ENCODE measurements at places on chromosomes 5 and 9. TPM values are rescaled to one million over a fixed set of nuclear protein-coding genes. Genes with fewer than 3 reads are reported as not detected.

DNA sequence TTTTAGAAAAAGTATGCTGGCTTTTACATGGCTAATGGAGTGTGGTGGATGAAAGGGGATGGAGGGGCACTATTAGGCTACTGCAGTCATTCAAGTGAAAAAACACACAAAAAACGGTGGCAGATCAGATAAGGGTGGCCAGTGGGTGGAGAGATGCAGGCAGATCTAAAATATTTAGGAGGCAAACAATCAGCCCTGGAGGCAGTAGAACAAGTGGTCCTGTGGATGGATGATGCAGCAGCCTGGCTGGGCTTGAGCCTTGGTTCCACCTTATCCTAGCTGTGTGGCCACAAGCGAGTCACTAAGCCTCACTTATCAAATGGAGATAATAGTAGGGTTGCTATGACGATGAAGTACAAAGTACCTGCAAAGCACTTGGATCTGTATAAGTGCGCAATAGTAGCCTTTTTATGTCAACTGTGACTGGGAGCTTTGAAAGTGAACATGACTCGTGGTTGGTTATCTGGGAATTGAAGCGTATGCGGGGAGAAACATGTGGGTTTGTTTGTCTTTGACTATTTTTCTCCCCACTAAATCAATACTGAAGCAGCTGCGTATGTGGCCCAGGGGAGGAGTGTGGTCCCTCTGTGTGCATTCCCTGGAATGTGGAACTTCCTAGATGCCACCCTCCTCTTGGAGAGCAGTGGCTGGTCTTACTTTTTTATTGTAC, 20.2 kb downstream of the NSG2 start:
- DNase-seq = no peak

GRCh38 chr9:107868186-107868585, 378.6 kb upstream of the KLF4 start:
- no peak for DNase-seq

DNA sequence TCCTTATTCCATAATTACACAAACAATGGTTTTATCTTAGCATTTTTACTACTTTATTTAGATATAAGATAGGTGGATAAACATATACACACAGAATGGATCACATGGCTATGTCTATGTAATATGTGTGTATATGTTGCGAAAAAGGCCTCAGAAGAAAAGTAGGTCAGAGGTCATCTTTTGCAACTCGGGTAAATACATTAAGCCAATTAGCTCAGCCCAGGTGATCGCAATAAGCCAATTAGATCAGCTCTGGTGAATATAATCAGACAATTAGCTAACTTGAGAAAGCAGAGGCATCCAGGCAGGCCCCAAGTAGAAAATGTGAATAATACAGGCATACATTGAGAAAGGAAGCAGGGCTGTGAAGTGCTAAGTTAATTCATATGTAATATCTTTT, 24.3 kb downstream of the SLCO4C1 start:
- no peak for DNase-seq

LTC4S gene
- 20.3 TPM for total RNA-seq

- DNase-seq = peak; percentile 90
Observed at GRCh38 chr9:129487658-129488483, 133.0 kb downstream of the C9orf50 start.

GRCh38 chr9:108103046-108103693, 613.6 kb upstream of the KLF4 start:
- no peak for DNase-seq

DNA sequence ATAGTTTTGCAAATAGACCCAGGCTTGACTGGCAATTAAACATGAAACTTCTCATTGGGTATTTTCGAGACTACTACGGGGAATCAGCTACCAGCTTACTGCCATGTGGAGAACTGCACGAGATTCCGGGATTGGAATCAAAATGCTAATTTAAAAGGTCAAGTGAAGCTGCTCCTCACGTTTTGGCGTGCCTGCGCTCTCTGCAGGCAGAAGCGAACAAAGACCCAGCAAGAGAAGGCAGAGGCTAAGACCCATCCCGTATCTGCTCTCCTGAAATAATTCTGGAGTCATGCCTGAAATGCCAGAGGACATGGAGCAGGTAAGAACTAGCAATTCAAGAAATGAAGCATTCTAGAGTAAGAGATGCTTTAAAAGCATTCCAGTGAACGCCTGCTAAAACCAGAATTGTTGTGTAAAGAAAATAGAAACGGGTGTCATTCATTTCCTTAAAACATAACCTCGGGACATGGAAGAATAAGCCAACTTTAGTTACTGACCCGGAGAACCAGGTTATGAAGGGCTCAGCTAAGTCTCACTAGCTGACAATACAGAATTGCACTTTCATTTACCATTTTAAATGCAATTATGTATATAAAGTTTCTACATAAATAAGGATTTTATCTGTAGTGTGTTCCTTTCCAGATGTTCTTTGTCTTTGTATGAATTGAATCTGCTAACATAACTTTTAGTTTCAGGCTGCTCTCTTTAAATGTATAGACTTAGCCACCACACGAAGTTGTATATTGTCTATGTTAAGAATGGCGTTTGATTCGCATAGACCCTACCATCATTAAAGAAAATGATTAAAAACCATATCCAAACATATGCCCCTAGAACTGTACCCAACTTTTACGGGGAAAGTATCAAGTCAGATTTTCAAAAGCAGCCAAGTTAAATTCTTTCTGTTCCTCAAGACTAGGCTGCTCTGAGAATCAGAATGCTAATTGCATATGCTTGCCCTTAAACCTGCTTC, 2.0 kb upstream of the MAT2B start:
- DNase-seq = peak; percentile 82

DNA sequence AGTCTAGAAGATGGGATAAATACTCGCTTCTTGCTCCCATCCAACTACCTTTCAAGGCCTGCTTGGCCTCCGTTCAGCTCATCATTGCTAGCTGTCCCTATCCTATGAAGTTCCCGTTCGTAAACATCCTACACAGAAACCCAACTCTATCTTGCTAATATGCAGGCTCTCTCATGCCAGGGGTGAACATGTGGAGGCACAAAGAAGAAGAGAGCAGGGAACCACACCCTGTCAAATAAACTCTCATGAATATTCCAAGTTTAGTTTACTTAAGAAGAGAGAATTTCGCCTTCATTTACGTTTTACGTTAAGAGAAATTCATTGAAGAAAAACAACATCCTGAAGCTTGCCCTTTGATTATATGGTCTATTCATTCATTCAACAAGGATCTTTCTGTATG, 7.9 kb upstream of the HSD17B3 start:
- DNase-seq = no peak

DNA sequence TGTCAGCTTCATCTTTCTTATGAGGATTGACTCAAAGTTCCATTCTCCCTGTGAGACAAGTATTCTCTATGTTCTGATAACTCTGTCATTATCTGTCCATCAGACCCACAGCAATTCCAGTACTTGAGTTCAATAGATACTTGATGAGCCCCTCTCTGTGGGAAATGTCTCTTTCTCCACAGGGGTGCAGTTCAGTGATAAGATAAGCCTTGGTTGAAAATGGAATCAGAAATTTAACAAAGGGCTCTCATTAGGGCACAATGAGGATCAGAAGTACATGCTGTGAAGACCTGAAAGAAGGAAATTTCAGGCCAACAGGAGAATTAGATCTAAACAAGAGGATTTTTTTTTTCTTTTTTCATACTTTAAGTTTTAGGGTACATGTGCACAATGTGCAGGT, 737.3 kb downstream of the MTRR start:
- no peak for DNase-seq

PALM2AKAP2 gene
- 65.6 TPM for total RNA-seq

- DNase-seq = no peak
Observed at GRCh38 chr9:706073-706472, 135.4 kb upstream of the DMRT1 start.

DNA sequence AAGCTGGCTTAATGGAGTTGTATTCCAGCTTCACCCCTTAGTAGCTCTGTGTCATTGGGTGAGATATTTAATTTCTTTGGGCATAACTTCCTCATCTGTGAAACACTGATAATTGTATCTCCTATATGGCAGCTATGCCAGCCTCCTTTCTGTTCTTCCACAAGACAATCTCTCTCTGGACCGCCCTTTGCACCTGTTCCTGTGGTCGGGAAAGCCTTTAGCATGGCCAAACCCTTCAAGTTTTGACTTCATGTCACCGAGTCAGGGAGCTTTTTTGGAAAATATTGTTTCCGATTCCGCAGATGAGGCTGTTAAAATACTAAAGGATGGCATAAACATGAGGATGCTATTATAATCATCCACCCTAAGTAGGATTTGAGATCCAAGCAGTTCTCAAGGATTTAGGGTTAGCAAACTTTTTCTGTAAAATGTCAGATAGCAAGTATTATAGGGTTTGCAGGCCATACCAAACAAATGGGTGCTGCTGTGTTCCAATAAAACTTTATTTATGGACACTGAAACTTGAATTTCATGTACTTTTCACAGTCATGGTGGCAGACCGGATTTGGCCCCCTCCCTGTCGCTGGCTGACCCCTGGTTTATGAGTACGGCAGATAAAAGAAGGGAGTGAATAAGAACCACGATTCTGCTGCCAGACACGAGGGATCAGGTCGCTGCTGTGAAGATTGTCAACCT, 695 bp upstream of the NDFIP1 start:
- no peak for DNase-seq

DNA sequence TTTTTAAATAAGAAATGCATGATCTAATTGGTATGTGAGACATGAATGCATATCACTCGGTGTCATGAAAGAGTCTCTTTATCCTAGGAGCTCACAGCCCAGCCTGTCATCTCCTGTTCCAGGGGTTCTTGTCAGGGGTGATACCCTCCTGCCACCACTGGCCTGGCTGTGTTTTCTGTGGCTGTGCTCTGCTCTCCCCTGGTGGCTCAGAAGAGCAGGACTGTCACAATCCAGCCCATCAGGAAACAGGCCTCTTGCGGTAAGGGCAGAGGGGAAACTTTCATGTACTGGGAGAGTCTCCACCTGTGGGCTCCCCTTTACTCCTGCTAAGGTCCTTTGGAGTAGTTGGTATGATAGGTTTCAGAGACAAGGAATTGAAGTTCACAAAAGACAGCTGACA, 240.2 kb upstream of the GLRA1 start:
- DNase-seq = no peak

GRCh38 chr5:123439709-123440108, 16.5 kb upstream of the CEP120 start:
- DNase-seq = no peak

- DNase-seq = no peak
Observed at GRCh38 chr9:18422296-18423036, 51.5 kb upstream of the ADAMTSL1 start.

DNA sequence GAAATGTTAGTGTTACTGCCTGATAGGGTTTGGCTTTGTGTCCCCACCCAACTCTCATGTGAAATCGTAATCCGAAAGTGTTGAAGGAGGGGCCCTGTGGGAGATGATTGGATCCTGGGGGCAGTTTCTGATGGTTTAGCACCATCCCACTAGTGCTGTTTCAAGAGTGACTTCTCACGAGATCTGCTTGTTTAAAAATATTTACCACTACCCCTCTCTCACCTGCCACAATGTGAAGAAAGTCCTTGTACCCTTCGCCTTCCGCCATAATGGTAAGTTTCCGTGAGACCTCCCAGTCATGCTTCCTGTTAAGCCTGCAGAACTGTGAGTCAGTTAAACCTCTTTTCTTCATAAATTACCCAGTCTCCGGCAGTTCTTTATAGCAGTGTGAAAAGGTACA, 2.6 kb upstream of the RFX3 start:
- DNase-seq = no peak

GRCh38 chr5:168747987-168748777, 169.0 kb upstream of the PANK3 start:
- DNase-seq = no peak

DNA sequence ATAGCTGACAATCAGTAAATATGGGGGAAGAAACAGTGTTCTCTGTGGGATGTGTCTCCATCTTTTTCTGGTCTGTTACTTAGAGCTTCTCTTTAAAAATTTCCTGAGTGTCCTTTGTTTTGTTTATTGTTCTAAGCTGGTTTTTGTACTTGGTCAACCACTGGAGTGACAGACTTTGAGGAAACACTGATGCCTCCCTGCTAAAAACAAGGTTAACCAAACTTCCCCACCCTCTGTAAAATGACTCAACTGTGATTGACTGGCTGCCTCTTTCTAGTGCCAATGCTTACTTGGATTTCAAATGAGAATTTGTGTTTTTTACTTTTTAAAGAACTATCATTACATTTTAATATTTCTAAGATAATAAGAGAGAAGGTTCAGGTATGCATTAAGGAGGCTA, 65.1 kb upstream of the SPINK5 start:
- no peak for DNase-seq

- DNase-seq = no peak
Observed at GRCh38 chr5:111129938-111130337, 37.8 kb downstream of the WDR36 start.

DNA sequence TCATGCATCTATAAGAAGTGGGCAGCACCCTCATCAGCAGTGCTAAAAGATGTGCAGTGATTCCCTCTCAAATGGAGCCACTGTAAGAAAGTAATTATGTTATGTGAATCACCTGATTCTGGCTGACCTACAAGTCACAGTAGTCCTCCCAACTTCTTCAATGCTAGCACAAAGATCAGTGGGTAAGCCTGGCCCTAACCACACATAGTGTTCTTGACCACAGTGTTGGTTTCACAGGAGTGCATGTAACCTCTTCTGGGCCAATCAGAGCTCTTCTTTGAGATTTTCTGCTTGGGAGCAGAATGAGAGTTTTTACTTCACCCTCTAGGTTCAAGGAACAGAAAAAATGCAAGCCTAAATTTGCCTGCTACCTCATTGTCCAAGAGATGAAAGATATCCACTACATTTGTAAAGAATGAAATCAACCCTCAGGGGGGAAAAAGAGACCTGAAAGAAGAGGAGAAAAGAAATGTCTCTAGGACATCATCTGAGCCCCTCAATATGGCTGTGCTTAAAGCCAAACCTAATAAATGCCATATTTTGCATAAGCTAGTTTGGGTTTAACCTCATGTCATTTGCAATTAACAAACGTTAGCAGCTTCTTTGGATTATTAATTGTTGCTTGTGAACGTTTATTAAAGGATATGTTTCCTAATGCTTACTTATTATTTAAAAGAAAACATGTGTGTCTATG, 65.3 kb upstream of the ADRB2 start:
- no peak for DNase-seq

- DNase-seq = no peak
Observed at GRCh38 chr5:40045429-40045828, 620.6 kb upstream of the DAB2 start.

DNA sequence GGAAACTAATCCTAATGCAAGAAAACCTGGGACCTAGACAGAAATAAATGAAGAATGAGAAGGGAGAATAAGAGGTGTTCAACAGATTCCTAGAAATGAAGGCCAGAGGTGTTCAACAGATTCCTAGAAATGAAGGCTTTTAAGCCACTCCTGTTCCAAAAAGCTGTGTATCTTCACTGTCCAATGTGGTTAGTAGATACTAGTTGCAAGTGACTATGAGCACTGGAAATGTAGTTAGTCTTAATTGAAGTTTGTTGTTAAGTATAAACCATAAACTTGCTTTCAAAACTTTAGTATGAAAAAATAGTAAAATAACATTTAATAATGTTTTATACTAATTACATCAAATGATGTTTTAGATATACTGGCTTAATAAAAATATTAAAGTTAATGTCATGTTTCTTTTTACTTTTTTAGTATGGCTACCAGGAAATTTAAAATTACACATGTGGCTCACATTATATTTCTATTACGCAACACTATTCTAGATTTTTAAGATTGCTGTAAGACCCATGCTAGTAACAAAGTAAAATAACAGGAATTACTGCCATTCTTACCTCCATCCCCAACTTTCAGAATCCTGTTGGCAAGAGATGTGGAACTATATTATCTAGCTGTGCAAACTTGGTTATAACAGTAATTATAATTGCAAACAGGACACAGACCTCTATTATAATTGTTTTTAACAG, 57.5 kb downstream of the RICTOR start:
- no peak for DNase-seq
